Left ventricle myocardium superior (tissue), 1 donor: ENCODE measurements at places on chromosomes 3 and 15. TPM values are rescaled to one million over a fixed set of nuclear protein-coding genes. Genes with fewer than 3 reads are reported as not detected.

The CAPN3 gene
- 3.8 TPM for total RNA-seq

The TLR9 gene
- total RNA-seq: 0.17 TPM

The SLC15A2 gene
- total RNA-seq: 6.8 TPM

The IMPG2 gene
- 0.20 TPM for total RNA-seq

The TTLL13 gene
- 0.20 TPM for total RNA-seq

The REC114 gene
- total RNA-seq: 0.84 TPM
